ENCODE measurements at places on chromosomes 7 and 10. TPM values are rescaled to one million over a fixed set of nuclear protein-coding genes. Genes with fewer than 3 reads are reported as not detected.

DNA sequence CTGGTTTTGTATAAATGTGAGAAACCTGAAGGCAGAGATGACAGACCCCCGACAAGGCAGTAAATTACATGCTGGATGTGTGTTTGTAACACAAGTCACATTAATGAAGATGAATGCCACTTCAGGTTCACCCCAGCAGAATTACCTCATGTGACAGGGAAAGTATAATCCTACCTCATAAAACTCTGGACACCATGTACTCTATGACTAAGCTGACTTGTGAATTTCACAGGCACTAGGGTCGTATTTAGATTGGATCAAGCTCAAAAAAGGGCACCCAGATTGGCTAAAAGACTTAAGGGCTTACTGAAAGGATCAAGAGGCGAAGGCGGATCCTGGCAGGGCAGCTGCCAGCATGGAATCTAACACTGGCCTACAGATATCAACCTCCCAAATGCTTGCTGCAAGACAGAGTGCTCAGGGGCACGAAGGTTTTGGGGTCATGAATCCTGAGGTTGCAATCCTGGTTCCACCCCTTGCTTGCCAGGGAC is 161.4 kb downstream of the PIP4K2A start:
- peak; percentile 20 for DNase-seq

DNA sequence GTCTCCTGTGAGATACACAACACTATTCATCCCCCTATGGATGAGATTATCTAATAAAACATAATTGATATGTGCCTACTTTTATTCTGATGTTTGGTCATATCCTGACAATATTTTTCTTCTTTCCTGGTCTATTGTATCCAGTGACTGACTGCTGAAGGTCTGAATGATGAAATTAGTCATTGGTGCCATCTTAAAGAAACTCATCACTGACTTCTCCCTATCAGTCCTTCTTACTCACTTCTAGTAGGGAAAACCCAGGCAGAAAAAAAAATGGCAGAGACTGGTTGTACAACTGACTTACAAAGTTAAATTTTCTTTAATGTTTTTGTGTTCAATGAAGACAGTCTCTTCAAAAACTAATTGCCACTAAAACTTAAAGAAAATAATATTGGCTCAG is 377.4 kb downstream of the HTR7 start:
- DNase-seq = no peak

DNA sequence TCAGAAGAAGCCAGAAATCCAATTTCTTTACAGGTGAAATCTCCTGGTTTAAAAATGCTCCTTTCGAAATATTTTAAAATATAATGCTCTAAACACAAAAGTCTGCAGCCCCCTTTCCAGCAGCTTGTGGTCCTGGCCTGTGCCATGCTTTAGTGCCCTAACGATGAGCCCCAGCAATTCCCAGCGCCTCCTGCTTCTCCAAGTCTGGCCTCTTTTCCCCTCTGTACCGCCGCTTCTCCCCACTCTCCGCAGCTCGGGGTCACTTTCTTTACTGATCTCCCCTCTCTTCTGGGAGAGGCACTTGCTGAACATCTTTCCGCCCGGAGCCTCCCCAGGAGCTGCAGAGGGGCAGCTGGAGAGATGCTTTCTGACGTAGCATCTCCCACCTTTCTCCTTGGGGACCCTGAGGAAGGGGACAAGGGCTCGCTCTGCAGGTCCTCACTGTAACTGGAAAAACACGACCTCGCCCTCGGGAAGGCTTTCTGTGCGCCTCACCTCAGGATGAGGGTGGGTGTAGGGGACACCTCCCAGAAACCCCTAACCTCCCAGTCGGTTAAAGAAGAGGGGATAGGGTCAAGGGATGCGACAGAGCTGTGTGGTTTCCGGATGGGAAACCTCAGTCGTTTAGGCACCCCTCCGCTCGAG is 565 bp upstream of the INA start:
- no peak for DNase-seq

GRCh38 chr7:131859147-131859821 is 302.9 kb upstream of the PODXL start:
- peak; percentile 43 for DNase-seq

GRCh38 chr7:159136442-159136841 is 8.2 kb downstream of the VIPR2 start:
- DNase-seq = no peak

- no peak for DNase-seq
Observed at GRCh38 chr7:134845461-134845860, 66.0 kb downstream of the CALD1 start.

- DNase-seq = no peak
Observed at GRCh38 chr7:103680161-103681144, 234.4 kb upstream of the SLC26A5 start.

- no peak for DNase-seq
Observed at GRCh38 chr10:62082271-62082656, 180.8 kb downstream of the ARID5B start.

GRCh38 chr7:18555120-18555519 is 59.6 kb downstream of the HDAC9 start:
- DNase-seq = no peak

DNA sequence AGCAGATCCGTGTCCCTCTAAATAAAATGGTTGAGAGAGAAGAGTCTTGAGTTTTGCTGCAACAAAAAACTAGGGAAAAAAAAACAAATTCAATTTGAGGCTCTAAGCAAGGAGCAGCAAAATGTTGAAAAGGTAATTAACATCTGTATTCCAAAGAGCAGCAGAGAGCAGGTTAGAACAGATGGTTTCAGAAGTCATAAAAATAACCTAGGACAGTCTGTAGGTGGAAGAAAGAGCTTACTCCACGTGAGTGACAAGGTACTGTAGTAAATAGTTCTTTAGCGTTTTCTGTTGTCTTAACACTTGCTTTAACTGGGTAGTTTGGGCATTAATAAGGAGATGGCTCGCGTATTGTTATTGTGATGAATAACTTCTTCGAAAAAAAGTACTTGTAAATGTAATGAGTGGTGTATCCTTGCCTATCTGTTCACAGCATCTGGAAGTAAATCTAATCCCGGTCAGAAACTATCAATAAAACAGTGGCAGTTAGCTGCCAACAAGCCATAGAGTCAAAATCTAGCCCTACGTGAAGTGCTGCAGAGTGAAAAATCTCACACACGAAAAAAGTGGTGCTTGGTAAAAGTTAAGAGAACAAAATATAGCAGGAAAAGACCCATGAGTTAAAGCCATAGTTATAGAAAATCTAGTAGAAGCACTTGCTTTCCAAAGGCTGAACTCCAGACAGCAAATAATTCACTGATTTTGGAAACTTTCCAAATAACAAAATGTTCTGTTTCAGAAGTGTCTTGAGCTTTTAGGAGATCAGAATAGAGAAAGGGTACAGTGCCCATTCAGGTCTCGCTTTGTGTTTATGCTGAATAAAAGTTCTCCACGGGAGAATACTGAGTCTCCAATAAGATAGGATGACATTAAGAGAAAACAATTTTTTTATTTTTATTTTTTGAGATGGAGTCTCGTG is 49.3 kb upstream of the PARD3 start:
- no peak for DNase-seq

DNA sequence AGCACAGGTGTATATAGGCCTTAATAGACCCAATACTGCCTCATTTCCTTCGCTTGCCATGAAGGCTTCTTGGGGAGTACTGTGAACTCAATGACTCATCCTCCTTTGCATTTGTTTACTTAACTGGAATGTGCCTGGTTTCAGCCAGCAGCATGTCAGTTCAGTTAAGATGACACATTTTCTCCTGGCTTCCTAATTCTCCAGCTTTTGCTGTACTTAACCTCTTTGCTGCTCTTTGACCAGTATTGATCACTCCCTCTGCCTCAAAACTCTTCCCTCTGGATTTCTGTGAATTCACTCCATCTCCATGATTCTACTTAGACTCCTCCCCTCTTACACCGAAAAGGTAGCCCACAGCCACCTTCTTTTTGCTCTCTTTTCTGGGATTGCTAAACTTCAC is 135.7 kb downstream of the MAGI2 start:
- peak; percentile 33 for DNase-seq

DNA sequence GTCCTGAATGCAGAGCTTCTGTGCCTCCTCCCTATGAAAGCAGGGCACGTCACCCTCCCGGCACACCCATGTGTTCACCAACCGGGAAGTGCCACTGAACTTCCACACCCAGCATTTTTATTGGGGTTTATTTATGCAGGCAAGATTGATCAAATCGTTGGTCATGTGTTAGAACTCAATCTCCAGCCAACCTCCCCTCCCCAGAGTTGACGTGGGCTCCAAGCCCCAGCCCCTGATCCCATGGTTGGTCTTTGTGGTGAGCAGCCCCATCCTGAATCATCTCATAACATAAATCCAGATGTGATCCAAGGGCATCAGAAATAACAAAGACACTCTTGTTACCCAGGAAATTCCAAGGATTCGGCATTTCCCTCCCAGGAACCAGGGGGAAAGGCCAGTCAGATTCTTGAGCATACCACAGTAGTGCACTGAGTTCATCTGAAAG is 151.2 kb downstream of the TPST1 start:
- DNase-seq = no peak

GRCh38 chr10:80158126-80158525 is 25.6 kb downstream of the PLAC9 start:
- no peak for DNase-seq

GRCh38 chr7:103851357-103851756 is 138.1 kb downstream of the RELN start:
- no peak for DNase-seq

- no peak for DNase-seq
Observed at GRCh38 chr10:132947843-132948242, 5.5 kb upstream of the CFAP46 start.

- peak; percentile 71 for DNase-seq
Observed at GRCh38 chr10:784403-785088, 95.1 kb upstream of the DIP2C start.

DNA sequence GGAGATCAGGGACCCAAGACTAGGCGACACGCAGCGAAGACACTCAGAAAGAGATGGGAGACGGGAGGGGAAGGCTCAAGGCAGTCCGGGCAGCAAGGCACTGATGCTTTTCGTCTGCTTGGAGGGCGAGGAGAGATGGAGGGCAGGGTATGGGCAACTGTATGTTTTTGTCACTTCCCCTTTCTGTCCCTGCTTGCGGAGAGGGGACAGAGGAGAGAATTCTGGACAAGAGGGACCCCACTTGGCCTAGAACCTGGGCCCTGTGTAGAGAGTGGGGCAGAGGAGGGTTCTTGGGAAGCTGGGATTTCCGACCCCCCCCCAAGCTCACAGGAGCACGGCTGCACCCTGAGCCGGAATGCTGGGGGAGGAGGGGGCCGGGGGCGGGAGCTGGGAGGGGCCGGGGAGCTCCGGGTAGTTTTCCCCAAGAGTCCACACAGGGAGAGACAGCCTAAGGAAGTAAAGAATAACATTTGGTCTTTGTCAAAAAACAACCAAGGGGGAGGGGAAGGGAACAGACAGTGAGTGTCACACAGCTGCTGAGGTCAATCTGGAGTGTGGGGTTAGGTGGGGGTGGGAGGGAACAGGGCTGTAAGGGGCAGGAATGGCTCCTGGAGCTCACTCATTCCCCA is 1.8 kb downstream of the LRCH4 start:
- no peak for DNase-seq

DNA sequence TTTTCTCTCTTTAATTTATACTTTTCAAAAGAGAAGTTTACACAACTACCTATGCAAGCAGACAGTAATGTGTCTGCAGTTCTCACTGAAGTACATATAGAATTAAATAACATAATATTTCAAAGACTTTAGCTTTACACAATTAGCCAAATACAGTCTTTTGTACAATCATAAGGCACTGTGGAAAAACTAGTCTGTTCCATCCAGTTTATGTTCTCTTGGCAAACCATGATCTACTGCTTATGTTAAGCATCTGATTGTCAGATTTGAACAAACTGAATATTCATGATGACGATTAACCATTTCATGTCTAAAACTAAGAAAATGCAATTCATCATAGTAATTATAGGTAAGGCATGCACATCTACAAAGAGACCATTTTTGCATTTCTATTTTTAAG is 842 bp downstream of the SEMA3A start:
- no peak for DNase-seq

DNA sequence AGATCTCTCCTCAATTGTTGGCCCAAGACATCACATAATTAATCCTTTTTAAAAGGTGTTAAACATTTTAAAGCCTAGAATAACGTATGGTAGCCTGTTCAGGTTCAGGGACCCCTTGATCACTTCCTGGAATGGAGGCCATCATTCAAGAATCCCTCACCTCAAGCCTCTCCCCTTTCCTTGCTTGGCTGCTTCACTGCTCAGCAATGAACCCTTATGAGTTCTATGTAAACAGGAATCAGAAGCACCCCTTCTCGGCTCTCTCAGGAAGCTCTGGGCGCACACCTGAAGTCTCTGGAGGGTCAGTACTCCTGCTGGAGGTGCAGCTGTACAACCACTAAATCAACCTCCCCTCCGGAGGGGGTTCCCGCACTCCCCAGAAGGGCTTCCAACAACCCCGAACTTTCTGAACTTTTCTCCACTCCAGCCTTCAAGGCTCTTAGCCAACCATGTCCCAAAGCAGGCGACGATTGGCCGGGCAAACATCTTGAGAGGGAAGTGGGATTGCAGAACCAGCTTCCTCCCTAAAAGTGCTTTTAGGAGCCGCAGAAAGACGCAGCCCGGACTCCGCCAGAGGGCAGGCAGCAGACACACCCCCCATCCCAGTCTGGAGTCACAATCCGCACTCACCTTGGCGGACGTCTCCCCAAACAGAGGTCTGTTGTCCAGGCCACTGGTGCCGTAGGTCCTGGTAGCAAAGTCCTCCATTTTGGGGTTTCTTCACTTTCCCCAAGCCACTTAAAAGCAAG is 562 bp downstream of the TMEM243 start:
- DNase-seq = no peak

DNA sequence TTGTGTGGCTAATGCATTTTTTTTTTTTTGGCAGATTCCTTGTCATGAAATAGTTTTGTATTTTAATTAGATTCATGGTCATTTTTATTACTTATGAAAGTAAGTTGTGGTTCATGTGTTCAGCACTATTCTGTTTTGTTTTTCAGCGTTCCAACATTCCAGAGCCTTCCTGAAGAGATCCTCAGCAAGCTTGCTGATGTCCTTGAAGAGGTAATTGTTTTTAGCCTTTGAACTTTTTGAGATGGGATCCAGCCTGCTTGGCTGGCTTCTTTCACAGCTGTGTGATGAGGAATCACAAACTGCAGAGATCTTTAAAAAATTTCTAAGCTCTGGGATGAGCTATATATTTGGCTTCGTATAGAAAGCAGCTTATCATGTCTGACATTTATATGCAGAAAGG is 208.0 kb upstream of the CSTF2T start:
- DNase-seq = no peak

The CPEB3 gene
- polyA plus RNA-seq = 4.6 TPM

The SEMA3C gene
- polyA plus RNA-seq = 70.6 TPM

The PRSS37 gene
- polyA plus RNA-seq = 0.34 TPM

The CPA1 gene
- polyA plus RNA-seq = 2.1 TPM

The C7orf57 gene
- 0.28 TPM for polyA plus RNA-seq

The RAB19 gene
- 1.2 TPM for polyA plus RNA-seq

The NUTM2D gene
- polyA plus RNA-seq = 3.8 TPM

The TEX47 gene
- not detected for polyA plus RNA-seq

The TAS2R41 gene
- not detected for polyA plus RNA-seq

The CPN1 gene
- polyA plus RNA-seq = 0.06 TPM

The CLIP2 gene
- 13.6 TPM for polyA plus RNA-seq

Data from large intestine (tissue), 12 donors.